ENCODE measurements at places on chromosomes 2 and 18. TPM values are rescaled to one million over a fixed set of nuclear protein-coding genes. Genes with fewer than 3 reads are reported as not detected.

The INHBB gene
- 11.3 TPM for total RNA-seq

The ICOS gene
- not detected for total RNA-seq

The G6PC2 gene
- total RNA-seq: not detected

The POU3F3 gene
- total RNA-seq: 87.0 TPM

The LOXL3 gene
- total RNA-seq: 6.7 TPM

The ACTG2 gene
- 0.23 TPM for total RNA-seq

The OSR1 gene
- total RNA-seq: 2.5 TPM

The DSC3 gene
- total RNA-seq: 0.23 TPM

The CENPA gene
- total RNA-seq: 3.2 TPM

The C2orf78 gene
- not detected for total RNA-seq

The TNFAIP6 gene
- total RNA-seq: 1.2 TPM

The CD207 gene
- not detected for total RNA-seq

The CERKL gene
- 6.2 TPM for total RNA-seq

The UGT1A4 gene
- not detected for total RNA-seq

The CCDC148 gene
- total RNA-seq: 26.3 TPM

The C2orf80 gene
- total RNA-seq: 38.1 TPM

The ALPI gene
- total RNA-seq: not detected

The GPR39 gene
- 1.2 TPM for total RNA-seq

The SERPINB10 gene
- total RNA-seq: 0.46 TPM

The GYPC gene
- total RNA-seq: 25.4 TPM

The MOB4 gene
- 83.0 TPM for total RNA-seq

The NT5DC4 gene
- not detected for total RNA-seq

The FIGLA gene
- not detected for total RNA-seq

The AQP12A gene
- not detected for total RNA-seq

The FEV gene
- not detected for total RNA-seq

The LOXHD1 gene
- total RNA-seq: 0.23 TPM

The SUCLG1 gene
- 132 TPM for total RNA-seq

The CAB39 gene
- 148 TPM for total RNA-seq

The IL36RN gene
- not detected for total RNA-seq

The PLGLB1 gene
- total RNA-seq: 7.4 TPM

The TTR gene
- 410 TPM for total RNA-seq
